ENCODE measurements at places on chromosomes 5 and 9.

DNA sequence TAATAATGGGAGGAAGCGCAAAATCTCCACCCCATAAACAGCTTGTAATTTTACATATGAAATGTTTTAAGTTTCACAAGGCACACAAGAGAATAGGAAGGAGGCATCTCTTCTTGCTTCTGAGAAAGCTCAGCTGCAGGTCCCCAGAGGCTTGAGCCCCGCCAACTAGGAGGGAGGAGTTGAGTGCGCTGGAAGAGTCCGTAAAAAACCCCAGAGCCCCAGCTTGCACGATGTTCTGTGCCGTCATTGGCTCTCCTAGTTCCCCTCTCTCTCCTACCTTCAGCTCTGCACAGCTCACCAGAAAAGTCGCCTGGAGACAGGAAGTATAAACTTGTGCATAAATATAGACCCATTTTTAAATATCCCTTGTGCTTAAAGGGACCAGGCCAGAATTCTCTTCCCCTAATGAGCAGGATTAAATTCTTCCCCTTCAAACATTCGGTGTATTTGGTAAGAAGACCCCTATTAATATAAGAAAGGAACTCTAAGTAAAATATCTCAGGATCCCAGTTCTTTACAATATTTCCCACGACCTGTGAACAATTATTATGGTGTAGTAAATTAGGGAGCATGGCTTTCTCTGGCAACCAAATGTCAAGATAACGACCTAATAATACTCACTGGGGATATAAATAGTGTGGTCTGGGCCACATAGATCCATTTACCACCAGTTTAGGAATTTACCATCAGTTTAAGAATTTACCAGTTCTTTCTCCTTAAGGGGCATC, 13.7 kb downstream of the GLRX start:
- DNase-seq = no peak

DNA sequence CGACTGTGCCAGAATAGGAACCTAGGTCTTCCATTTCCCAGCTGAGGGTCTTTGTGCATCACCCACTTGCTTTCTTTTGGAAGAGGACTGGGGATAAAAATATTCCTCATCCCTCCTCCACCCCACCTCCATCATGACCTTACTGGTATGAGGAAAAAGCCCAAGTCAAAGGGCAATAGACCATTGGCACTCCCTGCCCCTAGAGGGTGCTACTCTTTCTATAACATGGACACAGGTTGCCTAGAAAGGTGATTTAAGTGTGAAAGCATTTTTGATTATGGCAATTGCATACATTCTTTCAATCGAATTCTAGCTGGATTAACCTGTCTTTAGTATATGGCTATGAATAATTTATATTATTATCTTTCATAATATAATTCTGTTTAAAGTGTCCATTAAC, 22.8 kb upstream of the ZNF618 start:
- no peak for DNase-seq

DNA sequence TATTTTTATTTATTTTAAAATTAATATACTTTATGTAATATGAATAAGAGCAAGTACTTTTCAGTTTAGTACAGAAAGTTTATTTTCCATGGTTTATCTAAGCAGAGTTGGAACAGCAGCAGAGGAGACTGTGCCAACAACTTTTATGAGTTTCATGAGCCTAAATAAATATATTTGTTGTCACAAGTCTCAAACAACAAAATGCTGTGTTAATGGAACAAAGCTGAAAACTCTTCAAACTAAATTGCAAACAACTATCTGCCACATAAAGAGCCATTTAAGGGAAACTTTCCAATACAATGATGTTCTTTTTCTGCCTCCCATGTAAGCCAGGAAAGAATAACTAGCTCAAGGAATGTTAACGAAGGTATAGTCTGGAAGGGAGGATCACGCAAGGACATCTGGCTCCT, 96.1 kb downstream of the FBN2 start:
- no peak for DNase-seq

GRCh38 chr9:137913132-137913531, 35.5 kb downstream of the CACNA1B start:
- no peak for DNase-seq

DNA sequence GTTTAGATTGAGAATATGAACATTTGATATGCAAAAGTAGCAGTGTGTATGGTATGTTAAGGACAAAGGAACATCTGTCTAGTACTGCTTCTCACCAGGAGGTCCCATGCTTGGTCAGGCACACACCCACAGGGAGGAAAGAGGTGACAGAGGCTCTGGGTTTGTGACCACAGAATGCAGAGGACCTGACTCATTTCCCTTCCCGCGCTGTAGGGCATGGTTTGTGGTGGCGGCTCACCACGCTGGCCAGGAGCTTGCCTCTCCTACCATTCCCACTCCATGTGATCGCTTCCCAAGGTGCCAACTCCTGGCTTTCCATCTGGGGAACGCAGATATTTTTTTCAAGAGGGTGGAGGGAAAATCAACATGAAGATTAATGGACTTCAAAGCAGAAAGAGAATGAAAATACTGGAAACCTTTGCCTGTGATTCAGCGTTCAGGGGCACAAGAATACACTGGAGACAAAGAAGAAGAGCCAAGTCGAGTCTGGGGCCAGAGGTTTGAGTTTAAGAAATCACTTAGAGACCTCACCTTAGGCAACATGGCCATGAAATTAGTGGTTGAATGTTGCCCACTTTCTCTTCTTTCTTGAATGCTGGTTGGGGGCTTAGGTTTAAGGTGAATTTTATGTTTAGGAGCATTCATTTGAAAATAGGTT, 477.8 kb downstream of the CCDC171 start:
- DNase-seq = no peak

DNA sequence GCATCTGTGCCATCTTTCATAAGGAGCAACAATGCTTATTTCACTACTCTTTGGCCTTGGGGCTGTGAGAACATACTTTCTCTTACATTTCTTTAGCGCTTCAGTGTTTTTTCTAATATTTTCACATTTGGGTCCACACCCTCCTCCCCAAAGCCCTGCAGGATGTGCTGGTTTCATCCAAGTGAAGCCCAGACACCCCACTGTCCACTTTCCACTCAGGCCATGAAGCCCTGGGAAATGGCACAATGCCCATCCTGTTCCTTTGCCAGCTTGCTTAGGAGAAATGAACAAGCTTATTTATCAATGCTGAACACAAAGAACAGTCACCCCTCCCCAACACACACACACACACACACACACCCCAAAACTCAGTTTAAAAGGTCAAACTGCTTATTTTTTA, 17.3 kb upstream of the TMOD1 start:
- no peak for DNase-seq

GRCh38 chr5:134084570-134084969, 29.9 kb upstream of the TCF7 start:
- DNase-seq = no peak

- no peak for DNase-seq
These were observed 626 bp downstream of the OR13C2 start for GRCh38 chr9:104604801-104605200.

DNA sequence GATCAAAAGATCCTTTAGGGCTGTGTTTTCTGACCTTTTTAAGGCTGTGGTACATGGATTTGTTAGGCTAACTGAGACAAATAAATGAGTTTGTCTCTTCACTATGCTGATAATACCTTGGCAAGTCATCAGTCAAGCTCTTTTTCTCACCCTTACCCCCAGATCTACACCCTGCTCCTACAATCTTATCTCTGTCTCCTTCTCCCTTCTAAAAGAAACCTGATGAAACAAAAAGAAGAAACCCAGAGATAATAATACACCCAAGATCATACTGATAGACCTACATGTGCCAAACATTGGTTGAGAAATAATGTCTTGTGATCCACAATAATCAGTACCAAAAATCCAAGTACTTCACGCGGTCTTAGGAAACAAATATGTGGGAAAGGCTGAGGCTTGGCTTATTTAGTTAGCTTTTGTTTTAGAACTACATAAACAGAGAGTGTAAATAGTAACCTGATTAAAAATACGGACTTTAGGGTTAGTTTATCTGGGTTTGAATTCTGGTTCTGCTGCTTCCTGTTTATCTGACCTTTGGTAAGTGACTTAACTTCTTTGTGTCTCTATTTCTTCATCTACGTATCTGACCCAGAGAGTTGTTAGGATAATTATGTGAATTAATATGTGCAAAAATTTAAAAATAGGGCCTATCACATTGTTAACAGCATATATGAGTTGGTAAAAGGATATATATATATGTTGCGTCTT, 24.8 kb upstream of the PDCD1LG2 start:
- DNase-seq = no peak

GRCh38 chr9:131296906-131297500, 7.5 kb downstream of the PLPP7 start:
- no peak for DNase-seq

DNA sequence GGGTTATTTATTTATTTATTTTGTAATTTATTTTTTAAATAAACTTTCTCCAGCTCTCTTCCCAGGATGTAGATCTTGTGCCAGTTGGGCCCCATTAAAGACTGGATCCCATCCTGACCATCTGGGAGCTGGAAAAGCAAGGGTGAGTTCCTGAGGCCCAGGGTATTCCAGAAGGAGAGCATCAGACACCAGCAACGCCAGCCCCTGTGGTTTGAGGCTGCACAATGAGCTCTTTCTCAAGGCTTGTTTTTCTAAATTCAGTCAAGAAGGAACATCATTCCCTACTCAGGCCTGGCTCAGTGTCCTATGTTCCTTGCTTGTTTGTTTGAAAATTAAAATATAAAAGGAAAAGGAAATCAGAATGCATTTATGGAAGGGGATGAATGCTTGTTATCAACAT, 313.3 kb downstream of the EBF1 start:
- no peak for DNase-seq

- DNase-seq = no peak
These were observed 25.8 kb upstream of the GPX8 start for GRCh38 chr5:55134053-55134722.

DNA sequence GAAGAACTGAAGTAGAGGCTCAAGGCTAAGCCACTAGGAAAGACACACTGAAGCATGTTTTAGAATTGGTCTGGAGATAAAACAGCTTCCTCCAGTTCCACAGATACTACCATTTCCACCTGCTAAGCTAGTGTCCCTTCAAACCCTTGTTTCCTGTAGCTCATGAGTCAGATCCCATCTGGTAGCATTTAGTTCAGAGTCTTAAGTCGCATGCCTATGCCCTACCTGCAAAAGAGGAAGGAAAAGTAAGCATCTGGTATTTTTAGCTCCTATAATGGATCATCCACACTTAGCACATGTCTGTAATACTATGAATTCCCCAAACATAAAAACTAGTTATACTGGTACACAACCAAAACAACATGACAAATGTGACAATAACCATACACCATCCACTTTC, 92.1 kb downstream of the CDKN2A start:
- no peak for DNase-seq

- no peak for DNase-seq
These were observed 39.8 kb upstream of the FUBP3 start for GRCh38 chr9:130539420-130540223.

- no peak for DNase-seq
These were observed 43.0 kb downstream of the STRBP start for GRCh38 chr9:123225374-123225813.

- DNase-seq = no peak
These were observed 19.6 kb upstream of the C5orf47 start for GRCh38 chr5:173969167-173970049.

GRCh38 chr5:11520241-11520930, 383.9 kb downstream of the CTNND2 start:
- no peak for DNase-seq

DNA sequence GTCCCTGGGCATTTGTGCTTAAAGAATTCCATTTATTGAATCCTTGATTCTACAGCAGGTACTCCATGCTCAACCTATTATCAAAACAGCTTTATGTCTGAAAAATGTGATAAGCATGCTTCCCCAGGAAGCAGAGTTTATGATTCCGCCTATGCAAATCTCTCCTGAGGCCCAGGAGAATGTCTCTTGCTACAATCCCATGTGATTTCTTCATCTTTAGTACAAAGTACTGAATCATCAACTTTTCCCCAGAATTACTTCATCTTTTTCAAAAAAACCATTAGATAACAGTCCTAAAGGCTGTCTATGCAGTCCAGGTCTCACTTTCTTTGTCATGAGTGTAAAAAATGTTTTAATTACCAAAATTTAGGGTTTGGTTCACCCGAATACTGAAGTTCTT, 130.2 kb upstream of the ADAMTSL1 start:
- no peak for DNase-seq

DNA sequence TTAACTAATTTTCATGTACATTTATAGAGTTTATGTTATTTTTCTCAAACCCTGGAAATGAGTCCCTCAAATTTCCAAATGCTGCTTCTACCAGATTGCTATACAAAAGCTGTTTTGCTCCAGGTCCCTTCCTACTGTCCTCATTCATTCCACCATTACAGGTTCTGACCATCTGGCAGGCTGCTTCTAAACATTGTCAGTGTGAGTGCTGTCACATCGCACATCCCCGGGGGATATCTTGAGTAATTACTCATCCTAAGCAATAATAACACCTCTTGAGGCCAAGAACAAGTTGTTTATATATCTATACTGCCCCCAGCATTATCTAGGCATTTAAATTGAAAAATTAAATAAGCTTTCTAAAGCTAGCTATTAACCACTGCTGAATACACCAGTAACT, 1675.3 kb upstream of the CDH6 start:
- no peak for DNase-seq

- DNase-seq = no peak
These were observed 93.0 kb upstream of the CCL21 start for GRCh38 chr9:34802916-34803315.

DNA sequence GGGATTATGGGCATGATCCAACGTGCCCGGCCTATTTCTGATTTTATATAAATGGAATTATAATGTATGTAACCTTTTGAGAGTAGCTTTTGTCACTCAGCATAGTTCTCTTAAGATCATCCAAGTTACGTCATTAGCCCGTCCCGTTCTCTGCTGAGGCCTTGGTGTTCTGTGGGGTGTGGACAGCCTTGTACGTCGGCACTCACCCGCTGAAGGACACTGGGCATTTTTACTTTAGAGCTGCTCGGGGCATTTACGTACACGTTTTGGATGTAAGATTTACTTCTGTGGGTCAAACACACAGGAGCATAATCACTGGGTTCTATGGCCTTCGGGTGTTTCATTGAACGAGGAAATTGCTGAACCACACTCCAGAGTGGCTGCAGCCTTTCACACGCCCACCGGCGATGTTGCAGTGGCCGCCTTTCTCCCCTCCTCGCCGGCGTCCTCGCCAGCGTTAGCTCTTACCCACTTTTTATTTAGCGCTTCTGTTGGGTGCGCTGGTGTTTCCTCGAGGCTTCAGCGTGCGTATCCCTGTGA, 101.8 kb downstream of the EHMT1 start:
- no peak for DNase-seq

DNA sequence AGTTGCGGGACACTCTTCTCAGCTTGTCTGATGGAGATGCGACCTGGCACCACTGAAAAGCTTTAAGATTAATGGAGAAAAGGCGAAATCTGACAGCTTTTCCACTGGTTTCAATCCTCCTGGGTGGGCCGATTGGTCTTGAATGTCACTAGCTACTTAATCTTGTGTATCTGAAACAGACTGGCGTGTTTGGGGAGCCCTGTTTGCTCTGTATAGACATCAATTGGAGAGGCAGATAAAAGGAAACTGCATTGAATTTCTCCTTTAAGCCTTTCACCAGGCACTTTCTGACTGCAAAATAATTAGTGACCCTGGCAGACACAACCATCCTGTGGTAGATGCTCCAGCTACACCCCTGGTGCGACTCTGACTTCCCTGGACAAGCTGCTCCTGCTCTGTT, 224.2 kb downstream of the NDUFS4 start:
- no peak for DNase-seq

GRCh38 chr5:8839361-8840055, 706.4 kb downstream of the SEMA5A start:
- no peak for DNase-seq

- DNase-seq = no peak
These were observed 173.5 kb downstream of the GLIS3 start for GRCh38 chr9:4126184-4126865.
